ENCODE measurements at places on chromosomes 7 and 10.

DNA sequence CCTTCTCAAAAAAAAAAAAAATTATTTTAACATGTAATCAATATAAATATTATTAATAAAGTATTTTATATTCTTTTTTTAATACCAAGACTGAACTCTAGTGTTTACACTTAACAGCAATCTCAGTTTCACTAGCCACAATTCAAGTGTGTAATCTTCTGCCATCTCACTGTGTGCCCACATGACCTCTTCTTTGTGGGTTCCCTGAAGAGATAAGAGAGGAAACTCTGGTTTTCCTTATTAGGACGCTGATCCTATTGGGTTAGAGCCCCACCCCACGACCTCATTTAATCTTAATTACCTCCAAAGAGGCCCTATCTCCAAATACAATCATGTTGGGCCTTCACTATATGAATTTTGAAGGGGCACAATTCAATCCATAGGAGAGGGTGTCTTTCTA lies 177.6 kb downstream of the STK31 start:
- DNase-seq, result no peak

DNA sequence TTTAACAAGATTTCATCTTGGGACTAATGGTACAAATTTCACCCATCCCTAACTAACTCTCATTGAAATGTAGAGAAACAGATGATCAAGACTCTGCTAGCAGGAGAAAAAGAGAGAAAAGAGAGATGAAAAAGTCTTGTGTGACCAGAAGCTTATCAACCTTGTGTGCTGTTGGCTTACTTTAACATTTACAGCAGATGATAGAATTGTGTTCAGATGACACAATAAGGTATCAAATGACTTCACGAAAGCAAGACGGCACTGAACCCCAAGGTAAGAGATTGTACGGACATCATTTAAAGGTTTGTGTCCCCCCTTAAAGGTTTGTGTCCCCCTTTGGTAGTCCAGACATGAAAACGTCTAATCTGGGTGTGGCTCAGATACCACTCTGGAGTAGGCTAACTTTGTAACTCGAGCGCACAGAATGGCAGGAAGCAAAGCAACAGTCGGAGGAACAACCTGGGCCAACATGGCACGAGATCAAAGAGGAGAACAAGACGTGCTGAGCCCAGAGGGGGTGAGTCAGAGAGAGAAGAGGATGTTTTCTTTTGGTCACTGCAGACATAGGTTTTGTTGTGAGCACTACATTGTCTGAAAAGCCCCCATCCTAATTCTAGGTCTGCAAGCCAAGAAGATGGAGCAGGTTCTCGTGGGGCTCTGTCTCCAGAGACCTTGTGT lies 10.4 kb upstream of the LMBR1 start:
- no peak for DNase-seq

- peak; percentile 94 for DNase-seq
These were observed 17.3 kb downstream of the MLXIPL start for GRCh38 chr7:73606801-73607691.

DNA sequence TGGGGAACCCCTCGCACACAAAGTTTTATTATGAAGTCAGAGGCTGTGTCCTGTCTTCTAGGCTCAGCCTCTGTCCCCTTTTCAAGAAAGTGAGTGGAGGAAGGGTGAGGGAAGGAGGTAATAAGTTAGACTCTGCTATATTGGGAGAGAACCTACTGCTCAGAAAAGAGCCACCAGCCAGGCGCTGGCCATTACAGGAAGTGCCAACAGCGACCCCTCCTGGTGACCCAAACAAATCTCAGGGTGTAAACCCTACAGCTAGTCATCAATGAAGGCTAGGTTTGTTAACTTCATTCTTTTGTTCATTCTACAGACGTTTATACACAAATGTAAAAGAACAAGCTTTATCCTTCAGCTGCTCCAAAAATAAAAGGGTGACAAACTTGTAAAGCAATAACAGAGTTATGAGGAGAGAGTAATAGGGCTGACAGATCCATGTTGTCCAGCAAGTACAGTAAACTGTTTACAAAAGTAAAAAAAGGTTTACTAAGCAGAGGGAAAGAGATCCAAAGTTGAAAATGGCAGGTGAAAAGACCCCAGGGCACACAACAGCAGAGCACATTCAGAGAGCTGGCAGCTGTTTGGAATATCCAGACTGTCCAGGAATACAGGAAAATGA lies 82.7 kb downstream of the FAM204A start:
- DNase-seq, result peak; percentile 73

GRCh38 chr7:87944547-87944946 lies 10.5 kb downstream of the ADAM22 start:
- DNase-seq, result no peak

- DNase-seq, result no peak
These were observed 447.4 kb downstream of the XPNPEP1 start for GRCh38 chr10:109475711-109476421.

DNA sequence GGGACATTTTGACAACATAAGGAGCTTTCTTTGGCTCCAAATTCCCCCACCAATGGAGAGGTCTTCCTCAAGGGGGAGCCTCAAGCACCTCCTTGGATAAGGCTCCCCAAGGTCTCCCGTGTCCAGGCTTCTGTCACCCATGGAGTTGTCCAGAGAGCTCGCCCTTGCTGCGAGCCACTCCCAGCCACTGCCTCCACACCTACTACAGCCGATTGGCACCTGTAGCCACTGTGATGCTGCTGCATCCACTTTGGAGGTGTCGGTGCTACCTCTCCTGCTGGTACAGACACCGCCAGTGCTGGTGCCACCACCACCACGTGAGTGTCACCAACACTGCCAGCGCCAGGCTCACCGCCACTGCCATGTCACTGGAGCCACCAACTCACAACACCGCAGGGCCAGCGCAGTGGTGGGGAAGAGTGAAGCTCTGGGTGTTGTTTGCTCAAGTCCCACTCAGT lies 22.1 kb upstream of the ENO4 start:
- DNase-seq, result no peak

DNA sequence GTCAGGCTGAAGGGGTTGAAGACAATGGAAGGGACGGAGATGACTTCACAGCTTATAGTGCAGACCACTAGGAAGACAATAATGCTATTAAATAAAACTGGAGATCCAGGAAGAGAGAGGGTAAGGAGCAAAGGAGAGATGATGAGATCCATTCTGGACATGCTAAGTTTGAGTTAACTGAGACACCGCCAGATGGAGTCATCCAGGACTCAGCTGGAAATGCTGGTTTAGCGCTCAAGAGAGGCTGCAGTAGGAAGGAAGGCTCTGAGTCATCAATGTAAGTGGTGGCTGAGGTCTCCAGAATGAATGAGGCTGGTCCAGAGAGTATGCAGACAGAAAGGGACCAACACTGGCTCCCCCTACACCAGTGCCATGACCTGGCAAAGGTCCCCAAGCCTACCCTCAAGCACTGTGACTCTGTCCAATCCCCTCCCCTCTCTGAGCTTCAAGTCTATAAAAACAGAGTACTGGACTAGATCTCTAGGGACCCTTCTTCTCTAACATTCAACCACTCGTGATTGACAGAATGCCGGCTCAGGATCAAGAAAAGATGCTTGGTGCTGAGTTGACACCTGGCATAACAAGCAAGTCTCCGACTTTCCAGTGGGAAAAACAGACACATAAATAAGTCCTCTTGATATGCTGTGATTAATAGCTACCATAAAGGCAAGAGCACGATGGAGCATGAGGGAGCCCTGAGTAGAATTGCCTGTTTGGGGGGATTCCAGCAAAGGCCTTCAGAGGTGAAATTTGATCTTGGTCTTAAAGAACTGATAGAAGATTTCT lies 8.9 kb downstream of the GFRA1 start:
- DNase-seq, result no peak

DNA sequence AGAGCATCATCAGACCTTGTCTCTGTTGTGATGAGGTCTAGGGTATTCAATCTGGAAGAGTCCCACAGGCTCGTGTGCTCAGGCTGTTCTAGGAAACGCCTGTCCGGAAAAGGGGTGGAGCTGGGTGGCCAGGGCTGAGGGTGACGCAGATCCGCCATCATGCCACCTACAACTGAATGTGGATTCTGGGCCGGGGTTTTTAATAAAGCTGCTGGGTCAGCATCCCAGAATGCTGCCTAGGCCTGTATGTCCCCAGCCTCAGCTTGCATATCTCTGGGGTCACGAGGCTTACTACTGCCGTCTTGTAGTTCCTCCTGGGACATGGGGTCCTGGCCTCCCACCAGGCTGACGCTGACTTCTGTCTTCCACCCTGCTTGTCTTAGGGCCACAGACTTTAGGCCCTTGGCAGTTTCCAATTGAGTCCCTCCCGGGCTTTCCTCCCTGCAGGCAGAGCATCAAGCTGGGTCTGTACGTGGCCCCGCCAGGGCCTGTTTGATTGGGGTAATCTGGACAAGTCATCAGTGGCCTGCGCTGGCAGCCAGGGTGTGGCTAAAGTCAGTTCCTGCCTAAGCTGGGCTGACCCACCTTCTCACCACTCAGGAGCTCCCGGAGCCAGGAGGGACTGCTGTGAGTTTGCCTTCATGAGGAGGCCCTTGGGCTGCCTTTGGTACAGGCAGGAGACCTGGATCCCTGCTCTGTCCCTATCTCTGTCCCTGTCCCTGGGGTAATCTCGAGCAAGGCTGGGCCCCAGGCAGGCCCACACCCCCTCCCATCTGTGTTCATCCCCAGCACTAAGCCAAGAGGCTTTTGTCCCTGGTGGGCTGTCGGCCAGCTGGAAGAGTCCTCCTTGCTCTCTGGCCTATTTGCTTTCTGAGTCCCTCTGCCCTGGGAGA lies 79.9 kb downstream of the ZMIZ1 start:
- no peak for DNase-seq

DNA sequence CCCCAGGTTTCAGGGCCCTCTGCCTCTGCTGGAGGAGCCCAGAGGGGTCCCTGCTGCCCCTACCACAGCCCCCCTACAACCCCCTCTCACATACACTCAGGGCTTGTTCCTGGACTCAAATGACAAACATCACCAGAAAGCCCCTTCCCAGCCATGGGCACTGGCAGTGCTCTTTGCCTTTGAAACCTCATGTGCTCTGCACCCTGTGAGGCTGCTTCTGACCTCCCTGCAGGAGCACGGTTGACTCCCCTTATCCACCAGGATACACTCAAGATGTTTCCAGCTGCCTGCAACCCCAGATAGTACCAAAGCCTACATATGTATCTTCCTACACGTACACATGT lies 3.5 kb upstream of the ADIRF start:
- peak; percentile 52 for DNase-seq

GRCh38 chr7:45088821-45089340 lies at the start of gene NACAD:
Gene NACAD, minus strand, starts transcription at chr7:45088969. Its CDS starts 75 bp downstream, at chr7:45088894.
- DNase-seq, result no peak

- DNase-seq, result peak; percentile 91
These were observed 3.8 kb downstream of the DEPP1 start for GRCh38 chr10:44974628-44975430.

DNA sequence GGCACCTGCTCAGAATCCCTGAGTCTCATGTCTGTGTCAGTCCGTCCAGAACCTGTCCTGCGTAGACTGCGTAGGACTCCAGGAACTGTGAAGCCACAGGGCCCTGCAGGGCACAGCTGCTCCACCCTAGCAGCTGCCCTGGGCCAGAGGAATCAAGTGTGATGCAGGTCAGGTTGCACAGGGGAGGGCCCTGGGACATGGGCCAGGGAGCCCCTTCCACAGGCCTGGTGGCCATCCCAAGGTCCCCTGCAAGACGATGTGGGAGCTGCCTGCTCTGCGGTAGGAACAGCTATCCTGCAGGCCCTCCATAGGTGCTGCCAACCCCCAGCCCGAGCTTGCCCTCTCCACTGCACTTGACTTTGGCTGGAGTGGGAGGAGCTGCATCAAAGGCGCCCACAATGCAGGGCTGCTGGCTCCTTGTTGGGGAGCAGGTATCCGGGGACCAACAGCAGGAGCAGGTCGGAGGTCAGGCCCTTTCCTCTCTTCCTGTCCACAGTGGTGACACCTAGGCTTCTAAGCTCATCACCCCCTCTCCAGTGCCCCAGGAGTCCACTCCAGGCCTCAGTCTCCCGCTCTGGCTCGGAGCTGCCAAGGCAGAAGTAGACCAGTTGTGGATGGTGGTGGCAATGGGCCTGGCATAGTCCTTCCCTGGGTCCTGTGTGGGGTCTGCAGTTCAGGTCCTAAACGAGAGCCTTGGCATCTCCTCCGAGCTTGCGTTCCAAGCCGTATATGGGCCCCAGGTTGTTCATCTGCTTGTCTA lies 149.1 kb downstream of the MAPK8 start:
- peak; percentile 36 for DNase-seq

- DNase-seq, result no peak
These were observed 205.8 kb upstream of the LYZL1 start for GRCh38 chr10:29083096-29083495.

DNA sequence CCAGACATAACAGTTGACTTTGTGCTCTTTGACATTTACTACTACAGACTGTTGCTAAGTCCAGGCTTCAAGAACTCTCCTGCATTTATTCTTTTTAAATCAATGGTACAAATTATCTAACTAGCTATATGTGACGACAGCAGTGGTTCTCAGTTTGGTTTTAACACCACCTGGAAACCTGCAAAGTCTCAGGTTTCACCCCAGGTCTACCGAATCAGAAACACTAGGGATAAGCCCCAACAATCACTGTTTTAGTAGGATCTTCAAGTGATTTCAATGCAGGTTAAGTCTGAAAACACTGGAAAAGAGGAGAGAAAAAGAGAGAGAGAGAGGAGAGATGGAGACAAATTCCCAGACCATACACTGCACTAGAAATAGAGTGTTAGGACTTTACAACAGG lies 519.0 kb downstream of the PCDH15 start:
- DNase-seq, result no peak

- DNase-seq, result no peak
These were observed 138.7 kb downstream of the C10orf105 start for GRCh38 chr10:71580926-71581325.

GRCh38 chr7:130473289-130473688 lies 18.6 kb upstream of the MEST start:
- DNase-seq, result no peak

DNA sequence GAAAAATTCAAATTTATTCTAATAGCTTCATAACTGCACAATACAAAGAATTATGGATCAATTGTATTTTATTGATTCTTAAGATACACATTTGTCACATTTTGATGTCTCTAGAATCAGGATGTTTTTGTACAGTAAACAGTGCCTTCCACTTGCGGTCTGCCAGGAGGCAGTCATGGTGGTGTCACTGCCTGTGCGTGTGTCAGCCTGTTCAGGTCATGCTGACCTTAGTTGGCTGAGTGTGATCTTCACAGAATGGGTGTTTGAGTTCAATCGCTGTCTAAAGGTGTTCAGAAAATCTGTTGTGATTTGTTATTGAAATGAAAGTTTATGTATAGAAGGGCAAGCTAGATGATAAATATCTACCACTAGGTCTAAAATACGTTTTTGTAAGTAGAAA lies 20.7 kb downstream of the SEC61A2 start:
- no peak for DNase-seq

GRCh38 chr10:133127291-133128125 lies 32.5 kb upstream of the KNDC1 start:
- DNase-seq, result peak; percentile 85
